Esophagus squamous epithelium (tissue), 5 donors: ENCODE measurements at places on chromosomes 7 and 10.

DNA sequence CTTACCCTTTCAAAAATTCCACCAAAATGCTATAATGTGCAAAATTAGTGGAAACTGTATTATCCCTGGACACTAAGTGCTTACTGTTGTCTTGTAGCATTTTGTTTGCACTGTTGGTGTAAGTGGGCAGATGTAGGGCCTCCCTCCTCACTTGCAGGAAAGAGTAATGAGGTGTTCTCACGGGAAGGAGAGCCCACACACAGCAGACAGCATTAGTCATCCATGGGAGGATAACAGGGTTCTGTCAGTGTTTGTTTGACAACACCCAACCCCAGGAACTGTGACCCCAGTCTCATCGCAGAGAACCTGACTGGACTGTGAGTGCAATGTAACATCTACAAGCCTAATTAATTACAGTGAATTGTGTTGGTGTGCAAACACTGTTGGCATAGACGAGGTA, 58.7 kb upstream of the VSTM2A start:
- DNase-seq, result no peak

DNA sequence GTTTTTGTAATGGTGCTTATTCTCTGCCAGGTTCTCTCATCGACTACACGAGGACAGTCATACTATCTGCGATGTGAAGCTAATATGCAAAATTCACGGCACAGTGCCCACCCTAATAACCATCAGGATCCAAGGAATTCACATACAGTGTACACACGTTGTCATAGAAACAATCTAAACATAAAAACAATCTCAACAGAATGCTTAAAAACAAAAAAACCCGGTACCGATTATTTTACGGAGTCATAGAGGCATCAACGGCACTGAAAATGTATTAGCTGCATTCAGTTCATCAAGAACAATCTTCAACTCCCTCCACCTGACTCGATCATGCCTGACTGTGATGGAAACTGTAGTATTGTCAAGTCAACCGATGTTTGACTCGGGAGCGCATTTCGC, 628 bp downstream of the MRPS33 start:
- DNase-seq, result no peak

DNA sequence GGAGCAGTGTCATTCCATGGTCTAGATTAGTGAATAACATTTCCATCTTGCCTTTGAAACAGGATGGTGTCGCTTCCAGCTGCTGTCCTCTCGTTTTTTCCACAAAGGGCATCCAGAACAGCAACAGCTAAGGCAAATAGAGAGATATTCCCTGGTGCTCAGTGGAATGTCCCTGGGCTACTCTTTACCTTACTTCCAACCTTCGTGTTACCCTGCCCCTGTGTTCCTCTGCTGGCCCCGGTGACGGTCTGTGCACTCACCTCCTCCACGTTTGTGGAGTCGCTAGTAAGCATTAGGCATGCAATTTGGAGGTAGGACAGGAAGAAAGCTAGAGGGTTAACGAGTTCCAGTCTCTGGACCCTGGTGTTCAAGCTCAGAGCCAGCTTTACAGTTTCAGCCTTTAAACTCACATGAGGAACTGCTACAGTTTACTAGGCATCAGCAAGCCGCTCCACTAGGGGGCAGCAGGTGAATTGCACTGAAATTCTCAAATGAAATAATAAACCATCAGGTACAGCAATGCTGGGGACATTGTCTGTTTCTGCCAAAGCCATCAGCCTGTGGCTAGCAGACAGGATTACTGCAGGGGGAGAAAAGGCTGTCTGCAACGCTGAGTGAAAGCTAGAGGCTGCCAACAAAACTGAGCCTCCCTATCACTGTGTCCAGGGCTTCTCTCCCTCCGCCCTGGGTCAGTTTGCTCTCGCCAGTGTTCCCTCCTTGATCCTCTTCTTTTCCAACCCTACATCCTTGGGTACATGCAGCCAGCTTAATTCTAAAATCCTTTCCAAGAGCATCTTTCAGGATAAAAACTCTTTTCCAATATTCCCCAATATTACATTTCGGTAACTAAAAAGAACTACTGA, 9.0 kb downstream of the MRPL32 start:
- DNase-seq, result no peak

- DNase-seq, result no peak
Measured at GRCh38 chr7:136078630-136079029, 101.5 kb upstream of the MTPN start.

GRCh38 chr10:116457488-116457887, 29.8 kb downstream of the PNLIPRP3 start:
- DNase-seq, result no peak

- DNase-seq, result no peak
Measured at GRCh38 chr7:113775401-113775800, 143.4 kb downstream of the PPP1R3A start.

GRCh38 chr10:17155826-17156225, 26.2 kb upstream of the CUBN start:
- DNase-seq, result no peak

DNA sequence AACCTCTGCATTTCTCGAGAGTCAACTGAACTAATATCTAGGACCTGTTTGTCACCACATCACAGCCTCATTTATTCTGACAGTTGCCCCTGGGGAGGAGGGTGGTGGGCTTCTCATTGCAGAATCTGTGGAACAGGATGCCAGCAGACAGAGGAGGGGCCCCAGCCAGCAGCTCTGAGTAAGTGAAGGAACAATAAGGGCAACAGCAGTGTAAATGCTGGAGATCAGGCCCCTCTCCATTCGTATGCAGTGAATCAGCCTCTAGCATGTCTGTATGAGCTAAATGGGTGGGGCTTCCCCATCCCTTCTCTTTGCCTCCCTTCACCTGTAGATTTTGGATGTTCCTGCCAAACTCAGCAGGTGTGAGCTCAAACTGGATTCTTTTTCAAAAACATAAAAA, 7.7 kb upstream of the CPVL start:
- DNase-seq, result no peak

DNA sequence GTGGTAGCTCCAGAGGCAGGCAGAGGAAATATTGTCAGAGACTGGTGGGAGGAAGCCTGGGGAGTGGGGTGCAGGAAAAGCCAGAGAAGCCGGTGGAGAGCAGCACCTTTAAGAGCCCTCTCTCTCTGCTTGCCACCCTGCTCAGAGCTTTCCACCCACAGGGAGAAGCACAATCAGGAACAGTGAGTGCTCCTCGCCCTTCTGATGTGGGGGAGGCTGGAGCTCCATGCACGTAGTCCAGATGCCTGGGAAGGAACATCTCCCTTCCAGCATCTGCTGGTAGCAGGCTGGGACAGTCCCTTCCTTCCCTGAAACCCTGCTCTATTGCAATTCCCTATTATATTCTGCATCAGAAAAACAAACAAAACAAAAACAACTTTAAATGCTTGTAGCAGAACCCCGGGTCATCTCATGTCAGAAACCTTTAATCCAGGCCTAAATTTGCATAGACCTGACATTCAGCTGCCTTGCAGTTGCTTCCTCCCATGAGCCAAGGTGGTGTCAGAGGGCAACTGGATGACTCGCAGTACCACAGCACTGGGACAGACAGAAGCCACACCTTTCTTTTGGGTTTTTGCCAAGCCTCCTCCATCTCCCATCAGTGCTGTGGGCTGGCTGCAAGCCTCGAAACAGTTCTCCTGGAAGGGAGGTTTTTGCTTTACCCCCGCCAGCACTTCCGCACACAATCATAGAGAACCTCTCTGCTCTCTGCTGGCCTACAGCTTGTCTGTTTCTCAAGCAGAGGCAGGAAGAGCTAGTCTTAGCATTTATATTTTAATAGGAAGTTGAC, 13.1 kb downstream of the AVPI1 start:
- no peak for DNase-seq

- no peak for DNase-seq
Measured at GRCh38 chr7:44637788-44638594, 31.6 kb downstream of the OGDH start.

DNA sequence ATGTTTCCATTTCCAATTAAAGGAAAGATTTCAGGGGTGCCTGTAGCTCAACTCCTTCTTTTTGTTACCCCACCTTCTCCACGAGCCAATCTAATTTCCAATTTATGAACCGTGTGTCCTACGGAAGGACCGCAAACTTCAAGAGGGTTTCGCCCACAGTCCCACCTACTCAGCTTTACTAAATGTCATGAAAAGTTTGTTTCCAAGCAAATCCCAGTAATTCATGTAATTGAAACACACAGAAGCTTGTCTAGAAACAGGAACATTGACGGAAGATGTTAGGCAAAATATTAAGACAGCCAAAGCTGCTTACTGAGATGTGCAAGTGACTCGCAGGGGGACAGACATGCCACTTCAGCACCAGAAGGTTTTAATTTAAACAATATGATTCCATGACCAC, 32.9 kb upstream of the LYZL1 start:
- DNase-seq, result no peak

DNA sequence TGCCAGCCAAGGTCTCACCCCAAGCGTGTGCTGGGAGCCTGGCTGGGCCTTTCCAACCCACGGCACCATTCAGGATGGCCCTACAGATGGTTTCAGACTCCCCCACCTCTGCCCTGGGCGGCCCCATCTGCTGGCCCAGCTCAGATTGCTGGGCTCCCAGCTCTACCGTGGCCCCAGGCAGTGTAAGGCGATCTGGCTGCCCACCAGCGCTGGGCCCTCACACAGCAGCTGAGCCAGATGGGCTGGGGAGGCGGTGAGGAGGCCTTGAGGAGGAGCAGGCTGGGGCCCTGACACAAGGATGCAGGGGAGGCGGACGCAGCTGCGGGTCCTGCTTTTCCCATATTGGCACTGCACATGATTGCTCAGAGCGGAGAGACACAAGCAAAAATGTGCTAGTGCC, 162.8 kb downstream of the NRF1 start:
- DNase-seq, result no peak

DNA sequence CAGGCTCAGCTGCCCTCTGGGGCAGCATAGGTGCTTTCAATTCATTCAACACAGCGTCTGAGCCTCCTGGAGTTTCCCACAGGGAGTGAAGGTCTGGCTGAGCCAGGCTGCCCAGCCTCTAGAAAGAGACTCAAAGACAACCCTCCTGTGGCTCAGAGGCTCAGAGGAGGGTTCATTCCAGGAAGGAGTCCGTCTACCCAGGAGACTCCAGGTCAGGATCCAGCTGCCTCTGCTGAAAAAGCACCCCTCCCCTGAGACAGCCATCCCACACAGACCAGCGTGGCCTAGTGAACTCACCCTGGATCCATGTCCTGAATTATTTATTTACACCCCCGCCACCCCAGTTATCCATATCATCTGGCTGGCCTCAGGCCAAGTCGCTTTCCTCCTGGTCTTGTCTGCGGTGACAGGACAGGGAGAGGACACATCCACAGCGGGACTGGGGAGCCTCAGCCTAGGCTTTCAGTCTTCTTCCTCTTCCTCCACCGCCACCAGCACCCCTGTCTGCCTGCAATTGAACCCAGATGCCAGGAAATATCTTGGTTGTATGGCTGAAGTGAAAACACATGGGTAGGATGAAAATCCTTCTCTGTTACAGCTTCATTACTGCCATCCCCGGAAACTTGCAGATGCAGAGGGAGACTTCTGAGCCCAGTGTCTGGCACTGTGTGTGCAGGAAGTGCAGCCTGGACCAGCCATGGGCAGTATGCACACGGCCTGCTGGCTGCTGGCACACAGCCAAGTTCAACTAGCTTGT, 44.0 kb upstream of the COL13A1 start:
- DNase-seq, result no peak

GRCh38 chr10:131269776-131270460, 41.6 kb downstream of the TCERG1L start:
- DNase-seq, result no peak

DNA sequence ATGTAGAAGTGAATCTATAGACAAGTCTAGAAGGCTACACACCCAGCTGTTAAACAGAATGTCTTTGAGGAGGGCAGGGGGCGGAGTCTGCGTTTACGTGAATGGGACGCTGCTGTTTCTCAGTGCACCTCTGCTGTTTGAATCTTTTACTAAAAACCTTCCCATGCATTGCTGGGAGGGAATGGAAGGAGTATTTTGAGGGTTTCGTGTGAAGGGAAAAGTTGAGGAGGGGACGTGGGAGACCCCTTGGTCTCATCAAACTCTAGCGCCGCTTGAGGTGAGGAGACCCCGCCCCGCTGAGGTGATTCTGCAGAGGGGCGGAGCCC, 492 bp upstream of the VCL start:
- no peak for DNase-seq

- no peak for DNase-seq
Measured at GRCh38 chr10:92778091-92778490, 70.2 kb upstream of the EXOC6 start.

DNA sequence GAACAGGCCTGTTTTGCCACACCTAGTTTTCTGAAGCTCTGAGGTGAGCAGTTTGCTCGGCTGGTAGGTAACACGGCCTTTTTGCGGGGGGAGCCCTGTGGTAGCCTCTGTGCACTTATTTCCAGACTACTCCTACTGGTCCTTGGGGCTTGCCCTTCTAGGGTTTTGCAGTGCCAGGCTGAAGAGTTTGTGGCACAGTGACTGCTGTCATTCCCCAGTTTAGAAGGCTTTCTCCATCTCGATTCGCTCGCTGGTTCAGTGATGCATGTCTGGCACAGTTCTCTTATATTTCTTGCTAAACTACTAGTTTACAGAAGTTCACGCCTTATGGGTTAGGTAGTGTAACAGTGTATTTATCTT, 711 bp downstream of the KIF20B start:
- DNase-seq, result no peak

DNA sequence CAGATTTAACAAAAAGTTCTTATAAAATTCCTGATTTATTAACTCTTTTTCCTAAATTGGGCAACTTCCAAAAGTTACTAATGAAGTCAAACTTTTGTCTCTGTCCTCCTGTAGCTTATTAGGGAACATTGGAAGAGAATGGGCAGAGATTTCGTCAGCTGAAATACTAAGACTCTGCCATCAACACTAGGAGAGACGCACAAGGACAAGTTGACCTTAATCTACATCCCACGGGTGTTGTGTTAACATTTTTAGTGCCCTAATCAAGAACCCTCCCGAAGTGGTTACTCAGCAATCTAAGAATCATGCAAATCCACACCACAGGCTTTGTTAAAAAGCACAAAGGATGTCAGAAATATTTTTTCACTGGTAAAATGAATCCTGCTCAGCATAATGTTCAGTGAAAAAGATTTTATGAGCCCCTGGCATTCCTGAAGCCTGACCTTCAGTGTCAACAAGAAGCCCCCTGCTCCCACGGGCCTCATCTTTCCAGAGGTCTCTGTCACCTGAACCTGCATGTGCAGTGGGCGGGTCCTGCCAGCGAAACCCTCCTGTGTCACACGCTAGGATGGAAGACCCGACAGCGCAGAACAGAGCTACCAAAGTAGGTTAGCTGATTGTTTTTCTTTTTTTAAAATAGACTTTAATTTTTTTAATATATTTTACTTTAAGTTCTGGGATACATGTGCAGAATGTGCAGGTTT, 70.6 kb upstream of the AKR1E2 start:
- DNase-seq, result no peak

- no peak for DNase-seq
Measured at GRCh38 chr10:3494131-3494837, 290.7 kb downstream of the KLF6 start.

- no peak for DNase-seq
Measured at GRCh38 chr7:74672343-74672915, 14.9 kb downstream of the GTF2I start.
